MCF 10A (cell line): ENCODE measurements at places on chromosomes 3 and 15. TPM values are rescaled to one million over a fixed set of nuclear protein-coding genes. Genes with fewer than 3 reads are reported as not detected.

Gene REC114
- not detected in 2 replicates for total RNA-seq

Gene FOXL2NB
- 0.14 and 0.20 TPM in 2 replicates for total RNA-seq

Gene CHRNA7
- total RNA-seq = 0.20 and 0.23 TPM in 2 replicates

Gene NDUFB4
- 96.1 and 113 TPM in 2 replicates for total RNA-seq

Gene STRIT1
- not detected in 2 replicates for total RNA-seq

Gene FURIN
- total RNA-seq = 48.8 and 49.4 TPM in 2 replicates

Gene CDHR4
- total RNA-seq = 0.44 and 1.1 TPM in 2 replicates

Gene TMCO5A
- total RNA-seq = not detected in 2 replicates

Gene KIF7
- total RNA-seq = 2.7 and 3.1 TPM in 2 replicates

Gene DRD3
- not detected in 2 replicates for total RNA-seq

Gene NR1I2
- total RNA-seq = not detected in 2 replicates

Gene STAC
- total RNA-seq = 1.1 and 1.2 TPM in 2 replicates

Gene KCNAB1
- 0.44 and 0.49 TPM in 2 replicates for total RNA-seq

Gene GRAMD1C
- 0.64 and 0.79 TPM in 2 replicates for total RNA-seq

Gene AQP9
- total RNA-seq = 0.09 TPM in 1 of 2 replicates, not detected in the other

Gene RETNLB
- not detected in 2 replicates for total RNA-seq

Gene OXTR
- total RNA-seq = 0.63 and 1.2 TPM in 2 replicates

Gene FAM107A
- not detected in 2 replicates for total RNA-seq

Gene SLC2A2
- total RNA-seq = not detected in 2 replicates

Gene FAM3D
- not detected in 2 replicates for total RNA-seq

Gene COPG1
- total RNA-seq = 225 and 298 TPM in 2 replicates

Gene DGKG
- total RNA-seq = not detected in 2 replicates

Gene IL16
- 0.72 and 0.81 TPM in 2 replicates for total RNA-seq

Gene VWA5B2
- total RNA-seq = not detected in 2 replicates

Gene VILL
- not detected in 2 replicates for total RNA-seq

Gene TTLL13
- total RNA-seq = 0.47 TPM in 1 of 2 replicates, not detected in the other
